ENCODE measurements at places on chromosomes 2 and 18.

DNA sequence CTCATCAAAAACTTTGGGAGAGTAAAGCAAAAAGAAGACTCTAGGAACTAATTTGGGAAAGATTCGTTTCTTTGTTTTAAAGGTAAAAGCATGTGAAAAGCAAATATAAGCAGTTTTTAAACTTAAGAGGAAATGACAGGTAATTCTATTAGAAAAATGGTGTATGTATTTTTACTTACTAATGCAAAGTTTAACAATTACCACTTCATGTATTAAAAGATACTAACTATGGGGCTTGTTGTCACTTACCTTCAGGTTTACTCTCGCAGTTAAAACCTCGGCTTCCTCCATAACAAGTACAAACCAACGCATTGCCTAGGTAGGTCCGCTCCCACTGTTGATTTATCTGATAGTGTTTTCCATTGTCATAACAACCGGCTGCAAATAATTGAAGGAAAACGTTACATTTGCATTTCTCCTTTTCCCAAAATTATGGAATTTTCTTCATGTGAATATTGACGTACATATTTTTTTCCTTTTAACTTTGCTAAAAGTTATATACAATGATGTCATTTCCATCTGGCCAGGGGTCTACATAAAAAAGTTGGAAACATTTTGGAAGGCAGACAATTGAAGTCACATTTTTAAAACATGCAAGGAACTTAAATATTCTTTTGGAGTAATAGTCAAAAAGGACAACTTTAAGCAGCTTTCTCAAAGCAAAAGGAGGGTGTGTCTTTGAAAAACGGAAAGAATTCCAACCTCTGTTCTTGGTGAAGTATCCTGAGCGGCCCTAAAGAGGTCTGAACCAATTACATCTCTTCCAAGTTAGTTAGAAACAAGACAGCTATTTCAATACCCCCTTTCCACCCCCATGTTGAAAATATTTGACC is 1.2 kb downstream of the FN1 start:
- DNase-seq = no peak

DNA sequence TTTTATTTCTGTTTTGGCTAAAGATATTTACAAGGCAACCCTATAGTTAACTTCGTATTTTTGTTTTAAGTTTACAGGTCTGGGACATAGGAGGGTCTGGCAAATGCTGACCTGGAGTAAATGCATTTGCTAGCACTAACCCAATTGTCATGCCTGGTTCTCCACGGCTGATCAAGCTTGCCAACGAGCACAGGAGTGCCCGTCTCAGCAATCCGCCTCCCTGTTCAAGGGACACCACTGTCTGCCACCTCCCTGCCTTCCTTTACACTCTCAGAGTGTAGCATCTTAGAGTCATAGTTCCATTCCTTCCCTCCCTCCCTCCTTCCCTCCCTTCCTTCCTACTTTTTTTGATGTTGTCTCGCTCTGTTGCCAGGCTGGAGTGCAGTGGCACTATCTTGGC is 104.6 kb downstream of the PLEKHM3 start:
- DNase-seq = no peak

DNA sequence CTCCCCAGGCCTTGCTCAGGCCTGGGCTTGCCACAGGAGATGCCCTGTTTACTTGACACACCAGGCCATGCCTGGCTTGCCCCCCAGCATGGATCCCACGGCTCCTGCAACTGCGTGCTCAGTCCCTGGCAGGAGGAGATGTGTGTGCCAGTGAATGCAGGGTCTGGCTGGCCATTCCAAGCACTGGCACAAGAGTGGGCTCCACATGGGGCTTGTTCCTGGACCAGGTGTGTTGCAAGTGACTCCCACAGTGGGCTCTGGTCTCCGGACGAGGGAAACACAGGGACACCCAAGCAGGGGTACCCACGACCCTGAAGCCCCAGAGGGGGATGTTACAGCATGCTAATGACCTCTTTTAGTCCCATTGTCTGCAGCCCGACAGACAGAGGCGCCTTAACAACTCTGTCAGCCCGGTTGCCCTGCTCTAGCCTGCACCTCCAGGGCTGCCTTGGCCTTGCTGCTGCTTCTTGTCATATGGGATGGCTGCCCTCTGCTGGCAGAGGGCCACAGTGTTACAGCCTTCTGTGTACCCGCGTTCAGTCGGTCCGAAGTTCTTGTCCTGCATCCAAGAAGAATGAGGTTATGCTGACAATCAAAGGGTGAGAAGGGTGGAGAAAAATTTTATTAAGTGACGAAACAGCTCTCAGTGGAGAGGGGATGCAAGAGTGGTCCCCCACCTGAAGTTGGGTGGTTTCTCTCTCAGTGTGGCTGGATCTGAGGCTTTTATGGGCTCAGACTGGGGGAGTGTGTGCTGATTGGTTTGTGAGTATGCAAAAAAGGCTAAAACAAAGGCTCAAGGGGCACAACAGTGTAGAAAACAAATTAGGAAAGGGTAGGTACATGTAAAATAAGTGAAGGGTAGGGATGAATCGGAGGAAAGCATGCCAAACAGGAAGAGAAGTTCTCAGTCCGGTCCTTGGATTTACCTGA is 180.4 kb downstream of the MBD5 start:
- DNase-seq = peak; percentile 4

DNA sequence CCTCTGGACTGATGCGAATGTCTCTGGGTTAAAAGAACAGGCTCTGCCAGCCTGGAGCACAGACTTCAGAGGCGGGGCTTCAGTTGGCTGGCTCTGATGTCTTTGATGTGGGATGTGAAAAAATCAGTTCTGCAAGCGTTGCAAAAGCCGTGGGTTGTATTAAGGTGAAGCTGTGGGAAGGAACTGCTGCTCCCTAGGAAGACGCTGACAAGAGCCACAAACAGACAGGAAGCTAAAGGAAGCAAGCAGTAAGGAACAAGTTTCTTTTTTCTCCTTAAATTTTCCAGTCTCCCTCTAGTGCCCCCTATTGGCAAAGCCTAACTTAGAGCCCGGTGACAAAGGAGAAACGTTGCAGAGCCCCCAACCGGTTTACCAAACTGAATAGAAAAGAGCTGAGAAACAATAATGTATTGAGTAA is 239.0 kb downstream of the CCDC178 start:
- DNase-seq = no peak

GRCh38 chr2:15246870-15247269 is 314.3 kb downstream of the NBAS start:
- no peak for DNase-seq

GRCh38 chr18:55543130-55543704 is 44.8 kb downstream of the TCF4 start:
- DNase-seq = no peak

- peak; percentile 18 for DNase-seq
Measured at GRCh38 chr2:216519154-216519762, 20.6 kb downstream of the RPL37A start.

DNA sequence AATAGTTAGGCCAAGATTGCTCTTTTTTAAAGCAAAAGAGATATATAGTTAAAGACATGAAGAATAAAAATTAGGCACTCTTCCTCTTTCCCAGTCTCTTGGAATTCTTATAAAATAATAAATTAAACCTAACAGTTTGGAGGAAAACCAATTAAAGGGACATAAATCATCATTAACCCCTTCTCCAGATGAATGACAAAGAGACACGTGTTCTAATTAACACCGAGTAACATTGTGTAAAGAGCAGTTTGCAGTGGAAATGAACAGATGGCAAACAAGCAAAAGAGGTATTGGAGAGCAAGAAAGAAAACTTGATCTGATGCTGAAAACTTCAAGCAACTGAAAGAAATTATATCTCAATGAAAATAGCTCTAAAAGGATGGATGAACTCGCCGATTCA is 48.4 kb downstream of the BCL2 start:
- no peak for DNase-seq

DNA sequence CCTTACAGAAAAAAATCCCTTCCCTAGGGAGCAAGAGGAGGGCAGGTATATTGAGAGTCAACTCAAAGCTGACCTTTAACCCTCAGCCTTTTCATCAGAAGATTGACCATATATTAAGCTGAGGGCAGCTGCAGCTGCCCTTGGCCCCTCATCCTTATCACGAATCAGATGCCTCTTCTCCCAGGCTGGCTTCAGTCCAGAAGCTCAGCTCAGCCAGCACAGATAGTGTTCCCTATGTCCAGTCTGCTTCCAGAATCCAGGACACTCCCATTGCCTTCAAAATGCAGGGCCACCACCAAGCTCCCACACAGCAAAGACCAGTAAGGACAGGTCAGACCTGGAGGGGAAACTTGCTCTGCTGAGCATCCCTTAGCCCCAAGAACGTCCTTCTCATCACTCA is 146.1 kb downstream of the BCL11A start:
- no peak for DNase-seq

- DNase-seq = no peak
Measured at GRCh38 chr2:149200109-149200520, 130.3 kb upstream of the LYPD6 start.

GRCh38 chr2:46769809-46770208 is 145.8 kb downstream of the MCFD2 start:
- no peak for DNase-seq

DNA sequence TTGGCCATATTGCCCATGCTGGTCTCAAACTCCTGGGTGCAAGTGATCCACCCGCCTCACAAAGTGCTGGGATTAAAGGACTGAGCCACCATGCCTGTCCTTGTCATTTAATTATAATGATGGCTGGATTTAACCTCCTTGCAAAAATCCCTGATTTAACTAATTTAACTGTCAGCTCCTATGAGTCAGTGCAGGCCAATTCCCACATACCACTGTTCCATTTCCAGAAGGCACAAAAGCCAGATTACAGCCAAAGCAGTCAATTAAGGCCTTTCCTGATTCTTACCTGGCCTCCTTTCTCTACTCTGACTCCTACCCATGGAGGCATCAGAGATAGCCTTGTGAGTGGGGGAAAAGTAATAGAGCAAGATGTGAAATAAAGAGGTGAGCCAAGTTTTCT is 12.3 kb upstream of the SLC35F5 start:
- DNase-seq = no peak

- no peak for DNase-seq
Measured at GRCh38 chr2:219650426-219651248, 23.2 kb downstream of the SLC4A3 start.
